EL (cell line): ENCODE measurements at places on chromosomes 4 and X.

GRCh38 chr4:174216799-174217272 is 66.6 kb downstream of the FBXO8 start:
- DNase-seq = no peak

DNA sequence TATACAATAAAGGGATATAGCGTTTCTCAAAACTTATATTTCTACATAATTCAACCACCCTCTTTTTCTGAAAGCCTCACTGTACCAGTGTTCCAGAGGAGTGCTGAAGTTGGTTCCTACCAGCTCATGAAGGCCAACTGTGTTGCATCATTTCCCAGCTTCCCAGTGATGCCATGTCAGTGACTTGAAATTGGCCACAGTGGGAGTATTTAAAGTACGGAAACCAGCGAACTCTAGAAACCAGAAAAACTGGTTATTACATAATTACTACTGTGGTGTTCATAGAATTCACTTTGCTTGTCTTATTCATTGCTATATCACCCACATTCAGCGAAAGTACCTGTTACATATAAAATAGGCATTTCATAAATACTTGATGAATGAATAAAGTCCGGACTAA is 135.4 kb downstream of the GC start:
- no peak for DNase-seq

DNA sequence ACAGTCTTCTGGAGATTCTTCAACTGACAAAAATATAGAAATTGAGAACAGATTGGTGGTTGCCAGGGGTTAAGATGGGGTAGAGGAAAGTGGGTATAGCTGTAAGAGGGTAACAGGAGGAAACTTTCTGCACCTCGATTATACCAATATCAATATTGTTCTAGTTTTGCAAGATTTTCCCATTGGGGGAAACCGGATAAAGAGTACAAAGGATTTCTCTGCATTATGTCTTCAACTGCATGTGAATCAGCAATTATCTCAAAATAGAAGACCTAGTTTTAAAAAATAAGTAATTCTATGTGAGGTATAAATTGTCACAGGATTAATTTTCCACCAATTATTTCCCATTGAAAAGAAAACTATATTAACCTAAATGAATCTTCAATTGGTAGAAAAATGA is 65.7 kb downstream of the LRBA start:
- no peak for DNase-seq

GRCh38 chrX:13768939-13769338 is 34.4 kb downstream of the OFD1 start:
- DNase-seq = no peak

GRCh38 chr4:156201050-156201449 is 247.4 kb upstream of the CTSO start:
- no peak for DNase-seq

GRCh38 chr4:115234405-115235093 is 121.1 kb upstream of the NDST4 start:
- DNase-seq = no peak

- peak; percentile 57 for DNase-seq
Measured at GRCh38 chr4:17623451-17624001, 9.1 kb downstream of the MED28 start.

DNA sequence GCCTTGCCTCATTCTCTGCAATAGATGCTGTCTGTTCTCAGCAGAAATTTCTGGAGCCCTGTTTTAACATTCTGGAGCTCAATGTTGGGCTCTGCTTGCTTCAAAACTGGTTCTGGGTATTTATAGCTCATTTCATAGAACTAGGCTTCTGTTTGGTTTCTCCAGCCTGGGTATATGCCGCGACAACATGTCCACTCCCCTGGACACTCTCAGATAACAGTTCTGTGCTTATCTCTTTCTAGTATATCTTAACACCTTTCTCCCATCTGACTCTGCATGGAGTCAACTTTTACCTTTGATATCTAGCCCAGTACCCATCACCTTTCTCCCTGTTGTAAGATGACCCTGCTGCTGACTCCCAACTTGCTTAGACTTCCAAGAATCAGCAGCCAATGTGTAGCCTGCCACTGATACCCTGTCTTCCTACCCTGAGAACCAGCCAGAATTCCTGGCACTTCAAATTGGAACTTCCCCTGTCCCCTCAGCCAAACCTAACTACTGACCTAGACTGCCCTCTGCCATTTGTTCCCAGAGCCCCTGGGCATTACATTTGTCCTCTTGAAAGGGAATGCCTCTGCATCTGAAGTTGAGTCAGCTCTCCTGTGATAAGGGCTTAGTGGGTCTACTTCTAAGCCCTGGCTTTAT is 20.6 kb downstream of the PAGE1 start:
- DNase-seq = no peak
